ENCODE measurements at places on chromosomes 6 and 20.

- DNase-seq: no peak
Measured at GRCh38 chr6:32288426-32288825, 64.6 kb upstream of the NOTCH4 start.

DNA sequence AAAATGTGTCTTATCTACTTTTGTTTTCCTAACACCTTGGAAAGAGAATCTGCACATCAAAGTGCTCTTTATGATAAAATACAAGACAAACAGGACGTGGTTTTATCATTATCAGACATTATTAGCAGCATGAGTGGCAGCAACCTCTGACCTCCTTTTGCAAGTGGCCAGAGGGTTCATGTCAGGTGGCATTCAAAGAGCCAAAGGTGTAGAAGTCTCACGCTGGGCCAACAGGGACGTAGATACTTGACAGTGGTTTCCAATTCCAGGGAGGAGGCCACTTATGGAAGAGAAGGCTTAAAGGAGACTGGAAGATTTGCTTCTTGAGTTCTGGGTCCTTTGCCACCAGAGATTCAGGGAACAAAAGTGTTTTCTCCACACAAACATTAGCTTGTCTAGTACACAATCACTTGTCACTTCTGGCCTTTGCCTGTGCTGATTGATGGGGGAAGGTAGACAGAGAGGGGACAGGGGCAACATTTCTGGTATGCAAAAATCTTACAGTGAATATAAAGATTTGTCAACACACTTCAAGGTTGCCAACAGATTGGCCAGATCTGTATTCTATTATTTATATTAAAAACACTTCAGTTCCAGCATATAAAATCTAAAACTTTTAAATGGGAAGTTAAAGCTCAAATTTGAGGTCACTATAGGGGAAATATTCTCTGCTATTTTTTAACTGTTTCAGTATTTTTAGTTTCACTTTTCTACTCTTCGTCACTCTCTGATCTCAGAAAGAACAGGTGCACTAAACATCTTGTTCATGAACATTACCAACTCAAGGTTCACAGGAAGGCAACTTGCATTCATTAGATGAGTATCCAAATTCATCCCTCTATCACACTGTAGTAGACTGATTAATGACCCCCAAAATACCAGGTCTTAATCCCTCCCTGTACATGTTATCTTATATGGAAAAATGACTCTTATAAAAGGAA, 52.1 kb upstream of the FBXO30 start:
- no peak for DNase-seq

GRCh38 chr6:168117942-168118341, 38.9 kb upstream of the FRMD1 start:
- no peak for DNase-seq

- DNase-seq: no peak
Measured at GRCh38 chr6:84926189-84927155, 162.1 kb upstream of the TBX18 start.

- no peak for DNase-seq
Measured at GRCh38 chr6:151524059-151524458, 30.2 kb downstream of the CCDC170 start.

DNA sequence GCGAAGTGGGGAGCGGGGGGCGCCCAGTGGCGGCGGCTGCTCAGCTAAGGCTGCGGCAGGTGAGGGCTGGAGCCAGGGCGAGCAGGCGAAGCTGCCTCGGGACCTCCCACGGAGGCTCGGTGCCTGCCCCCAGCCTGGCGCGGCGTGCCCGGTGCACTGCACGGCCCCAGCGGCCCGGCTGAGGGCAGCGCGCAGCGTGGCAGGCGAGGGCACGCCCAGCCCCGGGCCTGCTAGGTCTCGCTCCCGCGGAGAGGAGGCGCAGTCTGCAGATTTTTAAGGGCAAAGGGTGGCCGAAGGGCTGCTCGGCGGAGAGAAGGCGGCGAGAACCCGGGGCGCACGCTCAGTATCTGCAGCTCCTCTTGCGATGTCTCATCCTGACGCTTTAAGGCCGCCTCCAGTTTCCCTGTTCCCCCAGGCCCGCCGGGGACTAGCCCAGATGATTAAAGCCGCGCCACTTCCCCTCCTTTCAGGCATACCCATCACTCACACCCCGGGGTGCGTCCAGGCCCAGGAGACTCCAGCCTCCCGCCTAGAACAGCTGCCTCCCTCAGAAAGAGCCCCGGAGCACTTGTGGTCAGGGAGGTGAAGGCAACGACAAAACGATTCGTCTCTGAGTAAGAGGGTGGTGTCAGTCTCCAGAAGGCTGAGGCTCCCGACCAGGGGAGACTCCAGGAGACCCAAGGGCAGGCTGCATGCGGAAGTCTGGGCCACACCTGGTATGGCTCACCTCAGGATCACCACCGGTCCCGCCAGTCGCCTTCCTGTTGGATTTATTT, at the start of gene FERMT1:
FERMT1 (minus strand) TSS at position 158 of the 776 bp plus-strand sequence. CDS start 3,476 bp downstream, outside the sequence.
- DNase-seq: peak; percentile 40

GRCh38 chr6:134822920-134823709, 126.8 kb downstream of the ALDH8A1 start:
- DNase-seq: peak; percentile 24

GRCh38 chr6:12327391-12327790, 37.2 kb downstream of the EDN1 start:
- DNase-seq: no peak

GRCh38 chr6:121453191-121453590, 17.7 kb downstream of the GJA1 start:
- DNase-seq: no peak

DNA sequence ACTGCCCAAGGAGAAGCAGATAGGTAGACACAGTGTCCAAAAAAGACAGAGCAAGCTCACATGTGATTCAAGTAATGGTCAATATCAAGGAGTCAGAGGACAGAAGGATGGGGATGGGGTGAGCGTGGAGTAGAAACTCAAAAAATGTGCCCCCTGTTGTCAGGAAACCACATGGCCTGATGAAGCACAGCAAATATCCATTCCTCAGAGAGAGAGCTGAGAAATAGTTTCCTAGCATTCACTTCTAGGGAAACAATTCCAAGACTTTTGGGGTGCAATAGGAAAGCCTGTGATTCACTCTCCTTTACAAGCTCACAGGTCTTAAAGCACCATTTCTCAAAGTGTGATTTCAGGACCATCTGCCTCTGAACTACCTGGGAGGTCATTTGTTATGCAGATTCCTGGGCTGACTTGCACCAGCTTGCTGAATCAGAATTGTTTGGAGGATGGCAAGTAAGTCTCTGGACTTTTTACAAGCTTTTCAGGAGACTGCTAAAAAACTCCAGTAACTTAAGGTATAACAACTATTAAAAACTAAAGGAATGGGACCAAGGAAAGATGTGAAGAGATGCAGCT, 432.8 kb downstream of the HDGFL1 start:
- no peak for DNase-seq

DNA sequence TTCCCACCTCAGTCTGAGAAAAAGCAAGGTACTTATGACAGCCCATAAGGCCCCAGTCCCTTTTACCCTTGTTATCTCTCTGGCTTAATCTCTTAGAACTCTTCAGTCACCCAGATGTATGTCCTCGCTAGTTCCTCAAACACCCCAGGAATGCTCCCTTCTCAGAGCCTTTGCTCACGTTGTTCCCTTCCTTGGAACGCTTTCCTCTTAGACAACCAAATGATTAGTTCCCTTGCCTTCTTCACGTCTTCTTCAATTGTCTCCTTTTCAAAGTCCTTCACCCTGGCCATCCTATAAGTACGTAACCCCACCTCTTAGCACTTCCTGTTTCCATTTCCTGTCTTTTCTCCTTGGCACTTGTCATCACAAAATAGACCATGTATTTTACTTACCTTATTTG, 1.1 kb upstream of the APOBEC2 start:
- DNase-seq: no peak

- no peak for DNase-seq
Measured at GRCh38 chr6:17027441-17027840, 74.4 kb upstream of the STMND1 start.

DNA sequence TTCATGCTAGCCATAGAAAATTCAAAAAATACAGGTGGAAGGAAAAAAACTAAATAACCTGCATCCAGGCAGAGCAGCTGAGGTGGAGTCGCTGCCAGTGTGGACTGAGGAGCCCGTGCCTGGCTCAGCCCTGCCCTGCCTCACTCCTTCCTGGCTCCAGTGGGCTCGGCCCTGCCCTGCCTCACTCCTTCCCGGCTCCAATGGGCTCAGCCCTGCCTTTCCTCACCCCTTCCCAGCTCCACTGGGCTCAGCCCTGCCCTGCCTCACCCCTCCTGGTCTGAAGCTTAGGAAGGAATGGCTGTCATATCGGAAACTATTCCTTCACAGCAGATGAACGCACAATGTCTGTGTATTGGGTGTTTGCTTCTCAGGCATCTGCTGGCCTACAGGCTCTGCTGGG, 142.1 kb downstream of the SMOC2 start:
- DNase-seq: no peak

DNA sequence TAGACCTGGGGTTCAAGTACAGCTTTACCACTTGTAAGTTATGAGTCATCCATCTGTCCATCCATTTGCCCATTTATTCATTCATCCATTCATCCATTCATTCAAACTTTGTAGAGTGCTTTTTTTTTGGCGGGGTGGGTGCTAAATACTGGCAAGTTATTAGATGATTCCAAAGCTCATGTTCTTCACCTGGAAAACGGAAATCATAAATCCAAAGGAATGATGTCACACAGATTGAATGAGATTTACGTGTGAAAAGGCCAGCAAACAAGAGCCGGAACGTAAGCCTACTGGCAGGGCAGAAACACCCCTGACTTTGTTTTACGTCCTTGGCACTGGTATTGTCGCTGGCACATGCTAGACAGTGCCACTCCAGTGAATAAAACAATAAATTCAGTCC, 480.9 kb upstream of the CHD6 start:
- DNase-seq: no peak

- peak; percentile 64 for DNase-seq
Measured at GRCh38 chr20:63831993-63832686, 1.1 kb upstream of the ZBTB46 start.

DNA sequence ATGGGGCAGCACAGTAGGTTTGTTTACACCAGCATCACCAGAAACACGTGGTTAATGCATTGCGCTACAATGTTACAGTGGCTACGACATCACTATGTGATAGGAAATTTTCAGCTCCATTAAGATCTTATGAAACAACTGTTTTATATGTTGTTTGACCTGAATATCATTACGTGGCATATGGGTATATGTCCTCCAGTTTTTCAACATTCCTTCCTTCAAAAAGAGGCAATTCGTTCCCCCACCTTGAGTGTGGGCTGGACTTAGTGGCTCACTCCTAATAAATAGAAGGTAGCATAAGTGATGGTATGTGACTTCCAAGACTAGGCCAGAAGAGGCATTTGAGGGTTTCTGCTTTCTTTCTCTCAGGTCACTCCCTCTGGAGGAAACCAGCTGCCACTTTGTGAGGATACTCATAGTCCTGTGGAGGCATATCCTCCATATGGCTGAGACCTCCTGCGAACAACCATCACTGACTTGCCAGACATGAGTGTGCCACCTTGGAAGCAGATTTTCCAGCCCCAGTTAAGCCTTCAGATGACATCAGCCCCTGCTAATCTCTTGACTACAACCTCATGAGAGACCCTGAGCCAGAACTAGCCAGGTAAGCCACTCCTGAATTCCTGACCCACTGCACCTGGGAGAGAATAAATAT, 2.3 kb upstream of the TRAM2 start:
- no peak for DNase-seq

DNA sequence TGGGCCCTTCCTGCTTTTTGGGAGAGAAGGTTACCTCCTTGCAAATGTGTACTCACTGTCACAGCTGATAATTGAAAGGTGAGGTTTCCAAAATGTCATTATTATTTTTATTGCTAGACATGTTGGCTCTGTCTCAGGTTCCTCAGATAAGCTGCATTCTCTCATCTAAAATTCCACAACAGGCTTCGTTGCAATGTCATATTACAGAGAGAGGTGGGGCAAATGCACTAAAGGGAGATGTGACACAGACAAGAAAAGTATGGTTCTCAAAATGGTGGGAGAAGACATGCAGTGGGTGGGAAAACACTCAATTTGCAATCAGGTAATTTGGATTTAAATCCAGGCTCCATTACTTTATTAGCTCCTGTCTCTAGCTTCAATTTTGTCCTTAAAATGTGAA, 256.4 kb upstream of the POU3F2 start:
- no peak for DNase-seq

GRCh38 chr6:122825163-122825562, 36.1 kb downstream of the SMPDL3A start:
- DNase-seq: no peak
